Hematopoietic multipotent progenitor cell treated with erythropoietin and hydrocortisone succinate and interleukin-3 and kit ligand, for 4 days (in vitro differentiated cells): ENCODE measurements at places on chromosomes 1 and 21.
A peak's percentile ranks its signal among the peaks of the same experiment; 100 is the strongest.

DNA sequence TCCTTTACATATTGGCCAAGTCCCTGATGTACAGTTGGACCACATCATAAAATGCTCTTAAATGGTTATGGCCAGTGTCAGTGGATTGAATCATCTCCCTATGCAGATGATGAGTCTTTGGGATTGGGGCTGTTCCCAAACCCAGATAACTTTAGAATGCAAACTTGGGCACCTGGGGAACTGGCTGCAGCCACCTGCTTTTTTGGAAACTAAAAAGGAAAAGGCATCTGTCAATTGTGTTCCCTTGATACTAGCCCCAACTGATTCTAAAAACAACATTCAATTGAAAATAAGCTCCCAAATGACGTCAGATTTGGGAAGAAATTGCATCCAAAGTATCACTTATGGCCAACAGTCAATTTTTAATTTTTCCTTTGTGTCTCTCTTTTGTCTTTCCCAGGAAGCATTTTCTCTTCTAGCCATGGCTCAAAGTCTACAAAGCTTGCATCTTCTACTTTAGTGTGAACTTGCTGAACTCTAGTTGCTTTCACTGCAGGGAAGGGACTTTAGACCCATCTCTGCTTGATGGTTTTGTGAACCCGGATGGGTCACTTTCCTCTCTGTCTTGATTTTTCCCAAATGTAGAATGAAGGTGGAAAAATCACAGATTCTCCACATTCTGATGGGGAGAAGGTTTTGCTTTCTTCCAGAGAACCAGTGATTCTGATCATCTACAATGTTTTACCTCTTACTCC lies 402.3 kb upstream of the USP24 start:
- no peak for DNase-seq

- peak; percentile 99 for DNase-seq
Measured at GRCh38 chr1:44721485-44722361, 9.2 kb downstream of the RNU5D-1 start.

- DNase-seq: no peak
Measured at GRCh38 chr1:94953746-94954145, 26.8 kb upstream of the CNN3 start.

DNA sequence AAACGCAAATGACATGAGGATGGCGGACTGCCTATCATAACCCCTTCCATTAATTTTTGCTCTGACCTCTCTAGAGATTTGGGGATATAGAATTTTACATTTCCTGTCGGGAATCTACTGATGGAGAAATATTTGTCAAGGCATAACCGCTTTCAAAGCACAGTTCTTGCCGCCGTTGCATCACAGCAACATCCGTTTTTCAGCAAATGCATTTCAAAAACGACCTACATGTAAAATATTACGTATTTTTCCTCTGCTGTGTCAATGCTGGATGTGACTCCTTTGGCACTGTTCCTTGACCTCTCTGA lies 4.9 kb downstream of the MIER1 start:
- DNase-seq: no peak

GRCh38 chr1:5933050-5933449 lies 59.2 kb downstream of the NPHP4 start:
- no peak for DNase-seq

GRCh38 chr1:7454052-7454815 lies 316.9 kb upstream of the VAMP3 start:
- DNase-seq: peak; percentile 52

DNA sequence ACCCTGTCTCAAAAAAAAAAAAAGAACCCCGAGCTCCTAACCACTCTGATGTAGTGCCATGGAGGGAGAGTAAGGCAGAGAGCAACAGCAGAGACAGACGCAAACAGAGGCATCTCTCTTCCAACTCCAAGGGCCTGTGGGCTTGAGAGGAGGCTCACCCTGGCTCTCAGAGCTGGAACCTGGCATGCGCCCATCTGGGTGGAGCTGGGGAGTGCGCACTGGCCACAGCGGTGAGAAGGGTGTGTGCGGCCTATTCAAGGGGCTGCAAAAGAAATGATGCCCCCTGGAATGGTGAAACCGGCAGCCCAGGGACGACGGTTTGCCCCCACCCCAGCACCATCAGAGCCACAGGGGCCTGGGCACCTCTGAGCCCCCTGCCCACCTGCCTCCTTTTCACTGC lies 17.6 kb downstream of the COL8A2 start:
- no peak for DNase-seq

GRCh38 chr1:209983953-209984352 lies 45.9 kb downstream of the SYT14 start:
- no peak for DNase-seq
